ENCODE measurements at places on chromosomes 7 and 10.
A peak's percentile ranks its signal among the peaks of the same experiment; 100 is the strongest.

GRCh38 chr7:25718596-25718995 is 433.4 kb upstream of the NFE2L3 start:
- no peak for DNase-seq

- peak; percentile 38 for DNase-seq
Measured at GRCh38 chr10:93806903-93807302, 49.2 kb downstream of the LGI1 start.

DNA sequence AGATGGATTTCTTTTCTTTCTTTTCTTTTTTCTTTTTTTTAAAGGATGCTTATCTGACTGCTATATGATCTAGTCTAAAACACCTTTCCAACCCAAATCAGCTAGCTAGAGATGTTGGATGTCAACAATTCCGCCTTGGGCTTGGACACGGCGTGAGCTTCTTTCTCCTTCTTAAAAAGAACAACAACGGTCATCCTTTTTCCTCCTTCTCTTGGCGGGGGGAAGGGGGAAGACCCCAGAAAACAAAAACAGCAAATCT is 1.0 kb downstream of the BEND7 start:
- no peak for DNase-seq

DNA sequence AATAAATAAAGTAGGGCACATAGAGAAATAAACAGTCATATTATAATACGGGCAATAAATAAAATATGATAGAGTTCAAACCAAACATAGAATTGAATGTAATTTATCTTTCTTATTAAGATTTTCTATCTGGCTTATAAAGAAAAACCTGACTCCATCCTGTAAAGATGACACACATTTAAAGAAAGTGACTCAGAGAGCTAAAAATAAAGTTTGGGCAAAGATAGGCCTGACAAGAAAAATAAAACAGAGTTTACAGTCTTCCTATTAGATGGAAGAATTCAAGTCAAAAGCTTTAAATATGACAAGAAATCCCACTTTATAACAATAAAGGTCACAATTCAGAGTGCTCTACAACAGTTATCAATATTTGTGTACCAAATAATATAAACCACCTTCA is 580.6 kb downstream of the PHTF2 start:
- DNase-seq = no peak

DNA sequence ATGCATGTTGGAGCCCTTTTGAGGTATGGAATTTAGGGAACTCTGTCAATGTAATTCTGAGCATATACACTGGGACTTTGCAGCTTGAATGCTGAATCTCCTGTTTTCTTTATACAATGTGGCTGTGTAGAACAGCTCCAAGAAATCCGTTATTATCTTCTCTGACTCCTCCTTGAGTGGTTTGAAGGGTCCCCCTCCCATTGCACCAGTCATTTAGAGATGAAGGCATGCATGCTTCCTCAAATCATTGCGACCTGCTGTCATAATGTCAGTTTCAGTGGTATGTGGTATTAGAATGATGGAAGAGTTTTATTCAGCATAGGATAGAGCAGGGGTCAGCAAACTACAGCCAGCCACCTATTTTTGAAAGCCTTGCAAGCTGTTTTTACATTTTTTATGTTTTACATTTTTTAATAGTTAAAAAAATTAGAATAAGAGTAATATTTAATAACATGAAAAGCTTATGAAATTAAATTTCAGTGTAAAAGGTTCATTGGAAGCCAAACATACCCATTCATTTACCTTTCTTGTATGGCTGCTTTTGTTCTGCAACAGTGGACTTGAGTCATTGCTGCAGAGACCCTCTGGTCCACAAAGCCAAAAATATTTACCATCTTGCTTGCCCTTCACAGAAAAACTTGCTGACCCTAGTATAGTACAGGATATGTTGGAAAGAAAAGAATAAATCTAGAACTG is 8.1 kb downstream of the STK17A start:
- DNase-seq = no peak

- DNase-seq = peak; percentile 92
Measured at GRCh38 chr10:24390746-24391145, 181.8 kb downstream of the KIAA1217 start.

DNA sequence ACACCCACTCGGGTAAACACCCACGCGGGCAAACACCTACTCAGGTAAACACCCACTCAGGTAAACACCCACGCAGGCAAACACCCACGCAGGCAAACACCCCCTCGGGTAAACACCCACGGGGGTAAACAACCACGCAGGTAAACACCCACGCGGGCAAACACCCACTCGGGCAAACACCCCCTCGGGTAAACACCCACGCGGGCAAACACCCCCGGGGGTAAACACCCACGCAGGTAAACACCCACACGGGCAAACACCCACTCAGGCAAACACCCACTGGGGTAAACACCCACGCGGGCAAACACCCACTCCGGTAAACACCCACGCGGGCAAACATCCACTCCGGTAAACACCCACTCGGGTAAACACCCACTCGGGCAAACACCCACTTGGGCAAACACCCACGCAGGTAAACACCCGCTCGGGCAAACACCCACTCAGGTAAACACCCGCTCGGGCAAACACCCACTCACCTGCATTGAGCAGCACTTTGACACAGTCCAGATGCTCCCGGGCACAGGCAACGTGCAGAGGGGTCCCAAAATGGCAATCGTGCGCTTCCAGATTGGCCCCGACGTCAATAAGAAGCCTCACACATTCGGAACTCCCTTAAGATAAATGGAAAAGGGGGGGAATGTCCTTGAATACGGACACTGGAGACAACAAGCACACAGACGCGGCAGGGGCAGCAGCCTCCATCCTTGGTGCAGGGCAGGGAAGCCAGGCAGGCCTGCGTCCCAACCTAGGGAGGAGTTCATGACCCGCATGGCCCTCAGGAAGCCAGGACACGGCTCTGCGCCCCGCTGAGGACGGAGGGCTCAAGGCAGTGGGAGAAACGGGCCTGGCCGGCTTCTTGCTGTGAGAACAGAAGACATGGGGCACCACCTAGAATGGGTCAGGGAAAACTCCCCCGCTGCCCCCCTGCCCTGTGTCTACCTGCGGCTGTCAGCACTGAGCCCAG is 17.6 kb downstream of the ASB13 start:
- DNase-seq = no peak

DNA sequence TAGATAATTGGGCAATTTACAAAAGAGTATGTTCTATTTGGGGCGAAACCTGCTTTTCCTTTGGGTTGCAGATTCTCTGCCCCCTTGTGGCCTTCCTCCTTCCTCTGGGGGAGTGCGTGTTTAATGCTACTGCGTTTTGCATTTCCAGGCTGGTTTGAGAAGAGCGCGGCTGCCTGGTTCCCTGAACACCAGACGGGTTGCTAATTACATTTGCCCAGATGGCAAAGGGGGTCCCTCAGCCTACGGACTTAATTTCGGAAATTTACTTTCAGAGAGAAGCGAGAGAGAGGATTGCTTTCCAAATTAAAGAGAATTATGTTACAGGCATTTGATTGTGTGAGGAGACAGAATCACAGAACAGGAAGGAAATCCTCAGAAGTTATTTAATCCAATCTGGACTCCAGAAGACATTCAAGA is 91.9 kb upstream of the JAZF1 start:
- DNase-seq = peak; percentile 55

- DNase-seq = no peak
Measured at GRCh38 chr7:140966561-140967233, 42.0 kb upstream of the BRAF start.
